ENCODE measurements at places on chromosomes 4 and X.
A peak's percentile ranks its signal among the peaks of the same experiment; 100 is the strongest.

DNA sequence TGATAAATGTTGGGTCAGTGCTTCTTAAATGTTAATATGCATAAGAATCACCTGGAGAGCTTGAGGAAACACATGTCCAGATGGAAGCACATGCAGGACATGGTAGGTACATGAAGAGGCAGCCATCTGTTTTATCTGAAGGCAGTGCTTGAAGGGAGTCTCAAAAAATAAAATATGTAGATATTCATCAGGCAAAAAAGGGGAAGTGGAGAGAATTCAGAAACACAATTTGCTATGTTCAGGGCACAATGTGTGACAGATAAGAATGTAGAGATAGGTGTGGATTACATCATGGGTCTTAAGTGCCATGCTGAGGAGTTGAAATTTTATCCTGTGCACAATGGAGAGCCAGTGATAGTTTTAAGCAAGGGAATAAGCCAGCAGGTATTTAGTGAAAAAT is 59.6 kb upstream of the CASK start:
- no peak for DNase-seq

GRCh38 chr4:187687697-187688096 is 307.9 kb upstream of the ZFP42 start:
- DNase-seq, result no peak

DNA sequence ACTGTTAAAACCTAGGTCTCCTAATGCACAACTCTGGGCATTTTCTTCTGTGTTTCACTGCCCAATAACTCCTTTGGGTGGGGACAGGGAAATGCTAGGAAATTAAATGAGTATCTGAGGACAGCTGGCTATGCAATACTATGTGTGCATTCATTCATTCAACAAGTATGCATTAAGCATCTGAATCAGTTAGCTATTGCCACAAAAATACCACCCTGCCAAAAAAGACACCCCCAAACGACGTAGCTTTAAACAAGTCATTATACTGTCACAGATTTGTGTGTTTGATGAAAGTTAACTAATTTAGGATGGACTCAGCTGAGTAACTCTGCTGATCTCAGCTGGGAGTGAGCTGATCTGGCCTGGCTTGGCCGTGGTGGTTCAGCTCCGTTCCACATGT is 29.8 kb upstream of the PTCHD1 start:
- no peak for DNase-seq

DNA sequence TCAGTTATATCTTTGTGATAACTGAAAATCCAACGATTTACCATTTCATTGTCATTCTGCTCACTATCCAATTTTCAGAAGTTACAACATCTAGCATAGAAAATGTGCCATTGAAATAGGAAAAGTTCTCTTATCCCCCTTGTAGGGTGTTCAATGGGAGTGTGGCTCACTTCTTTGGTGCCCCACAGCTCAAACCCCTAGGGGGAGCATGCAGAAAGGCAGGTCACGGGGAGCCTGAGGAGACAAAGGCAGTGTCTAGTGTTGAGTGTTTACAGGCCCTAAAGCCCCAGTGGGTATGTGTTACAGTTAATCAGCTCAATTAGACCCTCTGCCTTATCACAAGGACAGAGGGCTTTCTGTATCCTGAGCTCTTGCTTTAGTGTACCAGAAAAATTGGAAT is 243.4 kb upstream of the GRID2 start:
- no peak for DNase-seq

- no peak for DNase-seq
These were observed 59.4 kb downstream of the REPS2 start for GRCh38 chrX:17005712-17006368.

DNA sequence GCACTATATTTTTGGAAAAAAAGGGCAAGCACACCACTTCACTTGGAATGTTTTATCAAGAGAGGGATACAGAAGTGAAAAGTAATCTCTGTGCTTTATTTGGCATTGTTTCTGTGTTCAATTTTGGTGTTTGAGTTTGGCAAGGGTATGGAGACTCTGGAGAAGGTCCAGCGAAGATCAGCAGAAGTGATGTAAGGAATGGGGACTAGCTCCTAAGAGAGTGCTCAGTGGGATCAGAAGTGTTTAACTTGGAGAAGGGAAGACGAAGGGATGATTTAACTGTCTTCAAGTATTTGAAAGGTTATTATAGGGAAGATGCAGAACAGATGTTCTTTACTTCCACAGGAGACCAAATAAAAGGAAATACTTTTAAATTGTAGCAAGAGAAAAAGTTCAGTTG is 74.3 kb downstream of the CFAP299 start:
- DNase-seq, result no peak

- DNase-seq, result no peak
These were observed 70.0 kb upstream of the TSPAN5 start for GRCh38 chr4:98728433-98728832.

DNA sequence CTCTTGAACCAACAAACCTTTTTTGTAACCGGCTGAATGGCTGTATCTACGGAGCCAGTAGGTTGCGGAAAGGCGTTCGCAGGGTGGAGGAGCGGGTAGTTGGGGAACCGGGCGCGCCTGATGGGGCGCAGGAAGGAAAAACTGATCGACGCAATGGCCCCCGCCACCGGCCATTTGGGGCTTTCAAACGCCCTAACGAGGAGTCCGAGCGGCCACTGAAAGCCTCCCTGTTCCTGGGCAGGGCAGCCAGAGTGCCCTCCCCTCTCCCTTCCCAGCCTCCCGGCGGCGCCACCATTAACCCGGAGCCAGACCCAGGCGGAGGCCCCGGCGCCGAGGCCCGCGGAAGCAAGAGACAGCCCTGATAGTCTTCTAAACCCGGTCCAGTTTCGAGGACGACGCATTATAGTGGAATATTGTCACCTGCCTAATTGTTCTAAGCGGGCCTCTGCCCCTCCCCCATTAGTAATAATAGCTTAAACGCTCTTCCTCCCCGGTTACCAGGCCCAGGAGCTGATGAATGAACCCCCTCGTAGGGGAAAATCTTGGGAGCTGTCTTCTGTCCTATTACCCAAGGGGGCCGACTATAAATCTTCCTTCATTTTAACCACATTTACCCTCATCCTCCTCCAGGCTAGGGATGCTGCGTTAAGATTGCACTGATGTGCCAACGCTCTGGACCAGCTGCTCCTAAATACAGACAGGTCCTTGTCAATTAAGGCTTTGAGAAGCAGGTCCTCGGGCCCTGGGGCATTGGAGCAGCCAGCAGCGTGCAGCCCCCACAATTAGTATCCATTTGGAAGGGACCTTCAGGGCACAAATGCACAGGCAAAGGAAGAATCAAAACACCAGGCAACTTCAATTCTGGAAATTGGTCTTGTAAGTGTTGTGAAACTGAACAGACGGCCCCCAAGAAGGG is 61.6 kb upstream of the TMEM33 start:
- DNase-seq, result no peak

DNA sequence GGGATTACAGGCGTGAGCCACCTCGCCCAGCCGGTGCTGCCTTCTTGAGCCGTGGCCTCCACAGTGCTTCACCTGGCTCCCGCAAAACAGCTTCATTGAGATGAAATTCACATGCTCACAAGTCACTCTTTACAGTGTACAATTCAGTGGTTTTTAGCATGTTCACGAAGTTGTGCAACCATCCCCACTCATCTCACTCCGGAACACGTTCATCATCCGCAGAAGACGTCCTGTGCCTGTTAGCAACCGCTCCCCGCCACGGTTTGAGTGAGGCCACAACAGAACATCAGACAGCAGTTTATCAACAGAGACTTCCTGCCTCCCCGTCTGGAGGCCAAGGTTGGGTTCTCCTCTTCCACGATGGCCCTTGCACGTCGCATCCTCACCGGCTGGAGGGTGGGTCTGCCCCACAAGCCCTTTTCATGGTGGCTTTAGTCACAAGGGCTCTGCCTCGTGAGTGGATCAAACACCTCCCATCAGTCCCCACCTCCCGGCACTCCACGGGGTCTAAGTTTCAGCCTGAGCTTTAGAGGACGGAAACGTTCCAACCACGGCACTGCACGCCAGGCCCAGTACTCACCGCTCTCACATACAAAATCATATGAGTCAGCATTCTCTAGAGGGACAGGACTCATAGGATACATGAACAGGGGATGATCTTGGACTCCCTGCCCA is 29.6 kb upstream of the SPON2 start:
- peak; percentile 52 for DNase-seq

GRCh38 chr4:6674500-6675149 is 19.1 kb upstream of the S100P start:
- peak; percentile 65 for DNase-seq

DNA sequence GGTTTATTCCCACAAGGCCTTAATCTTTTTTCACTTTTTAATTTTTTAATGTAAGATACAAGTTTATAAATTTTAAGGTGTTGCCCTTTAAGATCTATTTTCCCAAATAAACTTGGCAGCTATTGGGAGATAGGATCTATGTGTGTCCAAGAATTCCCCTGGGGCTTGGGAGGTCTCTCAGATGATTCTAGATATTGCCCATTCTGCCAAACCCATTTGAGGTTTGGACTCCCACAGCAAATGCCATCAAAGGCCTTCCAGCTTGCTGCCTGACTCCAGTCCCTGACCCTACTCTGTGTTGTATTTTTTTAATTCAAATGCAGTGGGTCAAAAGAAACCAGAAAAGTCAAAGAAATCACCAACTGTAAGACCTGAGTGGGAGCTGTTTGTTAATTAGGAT is 120.0 kb upstream of the CHRDL1 start:
- DNase-seq, result no peak

- no peak for DNase-seq
These were observed 81.7 kb downstream of the HS6ST2 start for GRCh38 chrX:132876523-132877338.

- DNase-seq, result no peak
These were observed 129.1 kb upstream of the SMAD1 start for GRCh38 chr4:145352438-145353145.

GRCh38 chr4:28709891-28710290 is 1849.2 kb downstream of the STIM2 start:
- DNase-seq, result no peak

DNA sequence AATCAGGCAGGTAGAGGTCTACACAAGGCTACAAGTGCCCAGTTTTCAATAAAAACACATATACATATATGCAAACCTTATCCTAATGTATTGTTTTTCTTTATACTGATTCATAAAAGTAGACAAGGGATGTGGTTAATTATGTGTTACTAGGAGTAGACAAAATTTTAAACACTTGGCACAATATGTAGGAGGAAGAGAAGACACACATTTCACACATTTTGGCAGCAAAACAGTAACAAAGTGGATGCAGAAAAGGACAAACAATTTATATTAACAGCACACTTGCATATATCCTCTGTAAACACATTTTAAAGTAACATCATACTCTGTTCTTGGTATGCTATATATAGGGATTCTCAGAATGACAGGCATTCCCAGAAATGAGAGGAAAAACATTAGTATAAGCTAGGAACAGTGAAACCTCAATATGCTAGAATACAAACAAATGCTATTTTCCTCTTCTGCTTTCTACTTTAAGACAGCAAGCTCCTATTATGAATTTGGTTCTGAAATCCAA is 63.8 kb downstream of the GPRIN3 start:
- DNase-seq, result no peak

GRCh38 chrX:110462957-110463356 is 104.3 kb downstream of the RTL9 start:
- DNase-seq, result no peak

DNA sequence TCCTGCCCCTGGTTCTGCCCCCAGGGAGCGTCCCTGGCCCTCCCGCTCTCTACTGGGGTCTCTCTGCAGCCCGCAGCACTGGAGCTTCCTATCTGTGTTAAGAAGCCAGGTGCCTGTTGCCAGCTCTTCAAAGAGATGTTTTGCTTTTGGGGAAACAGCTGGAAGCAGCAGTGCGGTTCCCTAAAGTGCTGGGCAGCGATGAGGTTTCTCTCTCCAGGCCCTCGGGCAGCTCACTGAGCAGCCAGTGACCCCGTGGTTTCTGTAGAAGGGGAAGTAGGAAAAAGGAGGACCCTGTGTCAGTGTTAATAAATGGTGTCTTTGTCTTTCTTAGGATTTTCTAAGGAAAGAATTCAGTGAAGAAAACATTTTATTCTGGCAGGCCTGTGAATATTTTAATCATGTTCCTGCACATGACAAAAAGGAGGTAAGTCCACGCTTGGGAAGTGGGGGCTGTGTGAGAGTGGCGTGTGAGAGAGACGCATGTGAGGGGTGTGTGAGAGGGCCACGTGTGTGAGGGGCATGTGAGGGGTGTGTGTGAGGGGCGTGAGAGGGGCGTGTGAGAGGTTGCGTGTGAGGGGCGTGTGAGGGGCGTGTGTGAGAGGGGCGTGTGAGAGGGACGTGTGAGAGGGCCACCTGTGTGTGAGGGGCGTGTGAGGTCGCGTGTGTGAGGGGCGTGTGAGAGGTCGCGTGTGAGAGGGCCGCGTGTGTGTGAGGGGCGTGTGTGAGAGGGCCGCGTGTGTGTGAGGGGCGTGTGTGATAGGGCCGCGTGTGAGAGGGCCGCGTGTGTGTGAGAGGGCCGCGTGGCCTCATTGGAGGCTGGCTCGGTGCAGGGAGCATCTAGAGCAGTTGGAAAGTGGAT is 27.1 kb upstream of the HGFAC start:
- no peak for DNase-seq

GRCh38 chr4:43864616-43865146 is 583.9 kb downstream of the KCTD8 start:
- DNase-seq, result no peak

DNA sequence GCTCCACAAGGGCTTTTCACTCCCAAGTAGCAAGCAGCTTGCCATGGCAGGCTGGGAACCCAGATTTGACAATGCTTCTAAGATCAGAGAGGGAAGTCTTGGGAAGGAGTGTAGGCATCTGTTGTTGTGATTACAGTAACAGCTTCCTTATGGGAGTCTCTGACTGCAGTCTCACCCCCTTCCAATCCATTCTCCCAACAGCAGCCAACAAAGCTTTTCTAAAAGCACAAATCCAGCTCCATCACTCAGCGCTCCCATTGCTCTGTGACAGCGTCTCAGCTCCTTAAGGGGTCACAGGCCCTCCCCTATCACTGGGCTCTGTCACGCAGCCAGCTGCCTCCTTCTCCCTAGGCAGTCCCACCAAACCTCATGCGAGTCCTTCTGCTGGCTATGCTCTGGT is 7.1 kb downstream of the IGFBP7 start:
- DNase-seq, result no peak

GRCh38 chr4:26388671-26389070 is 67.9 kb downstream of the RBPJ start:
- no peak for DNase-seq

- DNase-seq, result no peak
These were observed 74.1 kb downstream of the TAB3 start for GRCh38 chrX:30814978-30815377.

GRCh38 chr4:31908261-31908660 is 1188.1 kb downstream of the PCDH7 start:
- DNase-seq, result no peak

DNA sequence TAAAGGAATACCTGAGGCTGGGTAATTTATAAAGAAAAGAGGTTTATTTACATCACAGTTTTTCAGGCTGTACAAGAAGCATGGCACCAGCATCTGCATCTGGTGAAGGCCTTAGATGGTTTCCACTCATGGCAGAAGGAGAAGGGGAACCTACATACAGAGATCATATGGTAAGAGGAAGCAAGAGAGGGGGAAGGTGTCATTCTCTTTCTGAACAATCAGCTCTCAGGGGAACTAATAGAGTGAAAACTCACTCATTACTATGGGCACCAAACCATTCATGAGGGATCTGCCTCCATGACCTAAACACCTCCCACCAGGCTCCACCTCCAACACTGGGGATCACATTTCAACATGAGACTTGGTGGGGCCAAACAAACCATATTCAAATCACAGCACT is 61.7 kb upstream of the PPP1R2C start:
- no peak for DNase-seq

Data from stimulated activated CD4-positive, alpha-beta T cell treated with anti-CD3 and anti-CD28 coated beads, Interleukin-2, amount 100 ng/mL, for 4 hours (primary cell).